ENCODE measurements at places on chromosomes 4 and X.

DNA sequence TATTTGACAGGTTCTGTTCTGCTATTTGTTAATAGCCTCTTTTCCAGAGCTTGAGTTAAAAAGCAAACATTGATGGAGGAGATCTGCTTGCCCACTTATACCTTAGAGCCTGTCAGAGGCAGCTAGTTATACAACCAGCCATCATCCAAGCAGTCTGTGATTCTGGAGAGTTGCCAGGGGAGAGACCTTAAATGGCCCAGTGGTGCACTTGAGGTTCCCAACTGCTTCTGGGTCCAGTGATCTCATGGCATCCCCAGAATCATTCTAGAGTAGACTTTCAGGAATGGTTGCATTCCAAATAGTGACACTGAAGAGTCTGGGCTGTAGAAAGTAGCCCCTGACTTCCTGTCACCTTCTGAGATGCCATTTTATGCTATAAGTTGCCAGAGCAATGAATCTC lies 160.7 kb downstream of the FHIP1A start:
- no peak for DNase-seq

DNA sequence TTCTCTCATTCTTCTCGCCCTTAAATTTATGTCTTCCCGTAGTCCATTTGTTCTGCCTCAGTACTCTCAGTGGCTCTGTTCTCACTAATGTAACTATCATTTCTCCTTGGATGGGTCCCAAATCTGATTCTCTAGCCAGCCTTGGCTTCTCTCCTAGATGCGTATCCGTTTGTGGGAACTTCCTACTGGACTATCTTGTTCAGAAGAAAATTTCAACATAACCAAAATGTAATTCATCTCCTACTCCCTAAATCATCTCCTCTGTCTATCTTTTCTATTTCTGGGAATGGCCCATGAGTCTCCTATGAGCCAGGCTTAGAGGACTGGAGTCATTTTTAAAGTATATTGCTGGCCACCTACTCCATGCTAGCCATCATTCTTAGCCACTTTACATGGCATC lies 4.4 kb upstream of the C4orf36 start:
- DNase-seq = no peak

DNA sequence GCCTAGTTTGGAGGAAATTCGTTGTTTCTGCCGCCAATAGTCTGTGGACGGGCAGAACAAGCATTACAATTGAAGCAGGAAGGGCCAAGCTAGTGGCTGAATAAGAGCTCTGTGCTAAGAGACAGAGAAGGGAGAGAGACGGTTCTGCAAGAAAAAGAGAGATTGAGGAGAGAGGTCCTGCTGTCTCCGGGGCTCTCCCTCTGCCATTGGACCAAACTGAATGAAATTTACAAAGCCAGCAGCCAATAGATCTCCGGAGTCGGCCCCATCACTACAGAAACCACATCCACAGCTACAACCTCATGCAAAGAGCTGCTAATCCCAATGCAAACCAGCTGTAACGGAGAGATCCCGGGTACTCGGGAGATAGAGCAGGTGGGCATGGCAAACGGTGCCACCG lies at the start of gene NLGN4X:
TSS of gene NLGN4X (minus strand) at position 148 of the 400 bp plus-strand sequence. CDS start 77,401 bp downstream, outside the sequence.
- DNase-seq = no peak

DNA sequence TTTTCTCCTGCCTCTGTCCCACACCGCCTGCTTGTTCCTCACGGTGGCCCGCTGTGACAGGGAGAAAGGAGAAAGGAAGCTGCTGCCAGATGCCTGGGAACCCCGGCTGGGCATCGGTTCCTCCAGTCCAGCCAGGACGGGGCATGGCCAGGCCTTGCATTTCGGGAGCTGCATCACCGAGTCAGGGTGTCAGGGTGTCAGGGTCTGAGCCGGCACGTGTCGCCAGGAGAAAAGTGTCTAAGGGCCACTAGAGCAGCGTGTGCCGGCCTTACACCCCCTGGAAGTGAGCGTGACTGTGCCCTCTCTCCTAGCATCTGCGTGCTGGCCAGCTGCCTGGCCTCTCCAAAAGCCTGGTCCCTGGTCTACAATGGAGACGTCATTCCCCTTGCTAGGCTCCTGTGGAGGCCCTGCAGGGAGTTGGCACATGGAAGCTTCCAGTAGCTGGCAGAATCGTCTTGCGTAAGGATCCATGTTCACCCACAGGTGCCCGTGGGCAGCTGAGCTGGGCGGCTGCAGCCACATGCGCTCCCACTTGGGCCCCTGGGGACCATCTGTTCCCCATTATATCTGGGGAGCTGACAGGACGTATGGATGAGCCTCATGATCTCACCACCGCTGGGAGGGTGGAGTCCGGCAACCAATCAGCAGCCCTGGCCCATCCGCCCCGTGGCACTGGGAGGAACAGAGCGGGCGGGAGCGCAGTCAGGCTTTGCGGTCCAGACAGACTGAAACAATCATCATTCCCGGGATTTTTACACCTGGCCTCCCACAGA lies 39.9 kb upstream of the HMX1 start:
- DNase-seq = no peak

DNA sequence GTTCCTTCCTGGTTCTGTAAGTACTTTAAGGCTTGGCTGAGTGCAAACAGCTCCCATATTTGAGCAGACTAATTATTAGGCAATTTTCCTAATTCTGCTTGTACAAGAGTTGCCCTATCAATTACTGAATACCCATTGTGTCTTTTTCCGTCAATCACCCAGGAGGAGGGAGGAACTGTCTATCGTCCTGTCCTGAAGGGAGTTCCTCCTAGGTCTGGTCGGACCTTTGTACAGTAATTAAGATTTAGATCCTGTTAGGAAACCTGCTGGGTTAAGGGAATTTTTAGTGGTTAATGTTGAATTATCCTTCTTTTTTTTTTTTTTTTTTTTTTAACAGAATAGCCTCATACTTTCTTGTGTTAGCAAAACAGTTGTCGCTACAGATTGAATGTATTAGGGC lies 130.1 kb downstream of the KDM6A start:
- DNase-seq = no peak

DNA sequence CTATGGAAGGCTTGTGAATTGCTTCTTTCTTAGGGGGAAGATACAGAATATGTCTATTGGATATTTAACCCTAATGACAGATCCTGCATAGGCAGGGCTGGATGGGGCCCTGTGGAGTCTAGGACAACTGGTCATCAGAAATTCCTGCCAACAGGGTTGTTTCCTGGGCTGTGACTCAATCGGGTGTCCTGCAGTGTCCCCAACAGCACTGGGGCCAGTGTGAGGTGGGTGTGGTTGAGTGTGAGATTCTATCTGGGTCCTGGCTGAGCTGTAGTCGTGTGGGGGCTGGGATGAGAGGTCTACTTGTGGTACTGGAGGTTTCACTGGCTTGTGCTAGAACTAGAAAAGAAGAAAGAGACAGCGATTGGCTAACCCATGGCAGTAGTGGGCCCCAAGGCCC lies 87.3 kb upstream of the WDR1 start:
- DNase-seq = no peak

Measured in stimulated activated naive CD4-positive, alpha-beta T cell treated with Interleukin-2 at 50 U/mL for 16 hours (primary cell).